ENCODE measurements at places on chromosomes 4 and X.

GRCh38 chr4:147599769-147600168, 17.4 kb upstream of the TMEM184C start:
- no peak for DNase-seq

GRCh38 chr4:173990869-173991210, 292.6 kb downstream of the FBXO8 start:
- no peak for DNase-seq

DNA sequence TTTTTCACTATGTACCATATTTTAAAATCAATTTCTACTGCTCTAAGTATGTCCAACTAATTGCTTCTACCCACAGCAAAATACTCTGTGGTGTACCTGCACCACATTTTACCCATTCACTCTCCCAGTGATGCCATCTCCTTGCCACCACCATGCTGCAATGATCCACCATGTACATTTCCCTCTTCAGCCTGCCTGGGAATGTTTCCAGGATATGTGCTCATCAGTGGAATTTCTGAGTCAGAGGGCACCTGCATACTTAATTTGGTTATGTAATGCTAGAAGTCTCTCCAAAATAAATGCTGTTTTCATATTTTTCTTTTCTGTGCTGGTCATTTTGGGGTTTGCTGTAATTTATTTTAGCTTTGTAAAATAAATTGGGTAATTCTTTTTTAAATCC, 33.2 kb upstream of the OCIAD2 start:
- DNase-seq, result no peak

DNA sequence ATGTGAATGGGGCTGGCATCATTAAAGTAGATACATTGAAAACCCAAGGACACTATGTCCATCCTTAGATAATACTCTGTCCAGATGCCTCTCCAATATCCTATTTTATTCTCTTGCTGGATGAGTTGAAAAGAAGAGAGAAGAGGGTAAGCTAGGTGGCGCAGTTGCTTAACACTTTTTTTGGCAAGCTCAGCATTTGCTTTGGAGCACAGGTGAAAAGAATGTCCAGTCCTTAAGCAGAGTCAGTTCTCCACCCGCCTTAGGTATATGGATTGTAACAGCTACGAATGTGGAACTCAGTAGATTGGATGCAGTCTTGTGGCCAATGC, 208.4 kb downstream of the NWD2 start:
- DNase-seq, result no peak
